ENCODE measurements at places on chromosomes 3 and 15.

DNA sequence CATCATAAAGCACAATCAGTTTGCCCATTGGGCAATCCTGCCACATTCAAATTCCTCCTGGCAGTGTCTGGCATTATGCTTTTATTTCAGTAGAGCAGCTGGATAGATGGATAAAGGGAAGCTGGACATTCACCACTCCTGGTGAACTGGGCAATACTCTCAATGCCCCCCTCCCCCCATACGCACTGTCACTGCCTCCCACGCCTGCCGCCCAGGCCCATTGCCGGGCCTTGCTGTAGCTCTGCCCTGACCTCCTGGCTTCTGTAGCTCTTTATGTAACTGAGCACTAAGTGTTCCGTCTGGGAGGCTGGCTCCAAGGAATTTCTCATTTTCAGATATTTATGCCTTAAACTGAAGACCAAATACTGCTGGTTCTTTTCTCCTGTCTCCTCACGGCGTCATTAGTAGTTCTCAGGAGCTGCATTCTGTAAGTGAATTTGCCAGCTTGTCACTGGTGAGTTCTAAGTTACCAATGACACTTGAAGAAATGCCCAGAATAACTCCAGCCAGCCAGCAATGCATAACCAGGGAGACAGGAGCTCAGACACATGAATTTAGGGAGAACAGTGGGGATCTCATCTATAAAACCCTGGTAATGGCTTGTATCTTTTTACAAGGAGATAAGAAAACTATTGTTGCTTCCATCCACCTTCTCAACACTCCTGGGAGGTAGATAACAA lies 25.5 kb upstream of the RASGRF1 start:
- DNase-seq, result no peak

DNA sequence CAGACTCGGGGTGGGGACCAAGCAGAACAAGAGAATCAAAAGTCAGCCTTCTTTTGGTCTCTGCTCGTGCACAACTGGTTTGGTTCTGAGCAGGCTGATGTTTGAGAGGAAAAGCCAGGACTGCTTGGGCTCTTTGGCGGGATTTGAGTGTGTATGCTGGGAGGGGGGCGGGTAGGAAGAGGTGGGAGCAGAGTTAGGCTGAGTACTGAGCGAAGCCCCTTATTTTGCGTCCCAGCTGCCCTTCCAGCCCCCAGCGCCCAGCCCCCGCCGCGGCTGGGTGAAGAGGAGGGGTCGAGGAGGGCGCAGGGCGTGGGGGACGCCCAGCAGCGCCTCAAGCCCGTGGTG lies 153.5 kb upstream of the GOLIM4 start:
- no peak for DNase-seq

DNA sequence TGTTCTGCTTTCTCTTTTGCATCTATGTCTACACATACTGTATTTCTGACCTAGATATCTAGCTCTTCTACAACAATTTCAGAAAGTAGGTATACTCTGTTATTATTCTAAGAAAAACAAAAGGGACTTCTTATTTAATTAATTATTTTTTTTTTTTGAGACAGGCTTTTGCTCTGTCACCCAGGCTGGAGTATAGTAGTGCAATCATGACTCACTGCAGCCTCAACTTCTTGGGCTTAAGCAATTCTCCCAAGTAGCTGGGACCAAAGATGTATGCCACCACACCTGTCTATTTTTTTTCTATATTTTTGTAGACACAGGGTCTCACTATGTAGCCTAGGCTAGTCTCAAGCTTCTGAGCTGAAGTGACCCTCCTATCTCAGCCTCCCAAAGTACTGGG lies 130.6 kb downstream of the MBNL1 start:
- no peak for DNase-seq

- DNase-seq, result no peak
These were observed 106.8 kb upstream of the GPR149 start for GRCh38 chr3:154536751-154537150.

DNA sequence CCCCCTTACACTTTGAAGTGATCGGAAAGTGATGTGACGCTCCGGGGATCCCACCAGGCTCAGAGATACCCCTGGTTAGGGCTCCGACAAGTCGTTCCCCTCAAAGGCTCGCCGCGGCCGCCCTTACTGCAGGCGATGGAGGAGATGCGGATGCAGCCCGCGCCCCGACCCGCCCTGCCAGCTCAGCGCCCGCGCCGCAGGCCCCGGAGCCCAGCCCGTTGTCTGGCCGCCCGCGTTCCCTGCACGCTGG lies 228 bp downstream of the GLT8D1 start:
- DNase-seq, result no peak

DNA sequence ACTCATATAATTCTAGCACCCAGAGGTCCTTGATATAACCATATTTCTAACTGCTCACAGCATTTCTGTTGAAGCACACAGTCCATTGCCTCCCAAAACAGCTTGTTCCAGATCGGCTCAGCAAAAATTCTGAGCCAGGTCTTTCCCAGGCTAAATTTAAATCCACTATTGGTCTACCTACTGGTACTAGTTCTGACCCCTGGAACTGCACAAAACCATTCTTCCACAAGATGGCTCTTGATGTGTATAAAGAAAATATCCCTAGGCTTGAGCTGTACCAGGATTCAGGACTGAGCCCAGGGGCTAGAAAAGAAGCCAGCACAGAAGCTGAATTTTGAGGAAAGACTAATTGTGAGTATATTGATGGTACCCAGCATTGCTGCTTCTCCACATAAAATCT lies 75.4 kb upstream of the ABHD17C start:
- no peak for DNase-seq

- peak; percentile 63 for DNase-seq
These were observed 20.3 kb downstream of the LRCH3 start for GRCh38 chr3:197811343-197811742.

DNA sequence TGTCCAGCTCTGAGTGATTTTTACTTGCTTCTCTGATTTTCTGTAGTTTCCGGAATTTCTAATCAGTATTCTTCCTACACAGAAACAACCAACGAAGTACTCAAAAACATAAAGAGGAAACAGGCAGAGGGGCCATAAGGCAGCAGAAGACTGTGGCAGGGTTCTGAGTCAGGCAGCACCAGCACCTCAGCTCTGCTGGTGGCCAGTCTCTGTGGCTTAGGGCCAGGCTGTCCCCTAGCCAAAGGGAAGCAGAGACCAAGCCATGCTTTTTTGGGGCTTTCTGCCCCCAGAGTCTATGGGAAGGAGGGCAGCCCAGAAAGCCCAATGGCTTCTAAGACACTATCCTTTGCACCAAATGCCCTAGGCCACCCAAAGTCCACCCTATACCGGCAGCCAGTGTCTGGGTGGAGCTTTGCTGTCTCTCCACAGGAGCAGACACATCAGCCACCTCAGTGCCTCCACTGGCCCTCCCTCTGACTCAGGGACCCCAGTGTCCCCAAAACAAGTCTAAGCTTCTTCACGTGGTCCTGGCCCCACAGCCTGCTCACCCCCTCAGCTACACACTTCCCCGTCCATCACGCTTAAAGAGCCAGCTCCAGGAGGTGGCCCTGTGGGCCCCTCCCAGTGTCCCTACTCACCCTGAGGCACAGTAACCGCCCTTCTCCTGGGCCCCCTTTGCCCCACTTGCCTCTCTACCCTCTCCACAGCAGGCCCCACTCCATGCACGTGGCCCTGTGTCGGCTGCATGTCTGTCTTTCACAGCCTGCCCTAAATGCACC lies 46.2 kb downstream of the CCDC12 start:
- DNase-seq, result no peak

DNA sequence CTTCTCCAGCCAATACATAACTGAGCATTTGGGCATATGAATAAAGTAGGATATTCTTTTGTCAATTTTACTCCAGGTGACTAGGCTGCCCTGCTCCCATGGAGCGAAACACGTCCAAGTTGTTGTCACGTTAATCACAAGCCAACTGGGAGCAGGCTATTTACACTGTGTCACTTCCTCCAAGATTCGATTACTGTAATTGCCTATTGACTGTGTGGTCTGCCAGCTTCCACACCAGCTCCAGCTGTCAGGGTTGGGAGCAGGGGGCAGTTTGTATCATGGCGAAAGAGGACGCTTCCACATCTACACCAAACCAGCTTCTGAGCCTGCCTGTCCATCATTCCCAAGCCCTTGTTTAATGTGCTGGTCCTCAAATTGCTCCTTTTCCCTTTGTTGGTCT lies 89.2 kb upstream of the RORA start:
- no peak for DNase-seq

DNA sequence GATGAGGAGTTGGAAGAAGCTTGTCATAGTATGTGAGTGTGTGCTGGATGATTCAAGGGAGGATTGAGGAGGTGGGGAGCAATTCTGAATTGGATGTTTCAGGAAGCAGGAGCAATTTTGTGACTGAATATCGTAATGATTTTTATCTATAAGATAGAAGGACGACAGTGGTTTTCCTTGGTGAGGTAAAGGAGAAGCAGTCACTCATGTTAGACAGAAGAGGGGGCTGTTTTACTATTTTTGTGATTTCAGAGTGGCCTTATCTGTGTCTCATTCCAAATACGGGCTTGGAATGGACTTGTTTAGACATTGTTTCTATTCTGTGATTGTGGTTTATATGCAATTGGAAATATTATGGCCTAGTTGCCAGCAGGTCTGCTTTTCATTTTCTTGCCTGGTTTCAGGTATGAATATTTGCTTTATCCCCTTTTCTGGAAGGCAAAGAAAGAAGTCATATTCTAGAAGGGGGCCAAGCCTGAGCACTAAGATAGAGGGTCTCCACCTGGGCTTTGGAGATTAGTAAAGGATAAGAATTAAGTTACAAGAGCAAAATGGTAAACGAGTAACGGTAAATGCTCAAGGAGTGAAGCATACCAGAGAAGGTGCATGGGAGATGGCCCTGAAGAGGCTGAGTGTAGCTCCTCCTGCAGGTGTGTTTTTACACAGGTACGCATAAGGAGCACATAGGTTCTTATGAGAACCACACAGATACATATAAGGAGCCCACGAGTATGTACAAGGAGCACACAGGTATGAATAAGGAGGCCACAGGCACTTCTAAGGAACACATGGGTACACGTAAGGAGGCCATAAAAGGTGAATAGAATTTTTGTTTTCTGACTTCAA lies 124.6 kb upstream of the KCNAB1 start:
- DNase-seq, result no peak

- DNase-seq, result no peak
These were observed 5.7 kb upstream of the MAPK6 start for GRCh38 chr15:52013151-52013791.

DNA sequence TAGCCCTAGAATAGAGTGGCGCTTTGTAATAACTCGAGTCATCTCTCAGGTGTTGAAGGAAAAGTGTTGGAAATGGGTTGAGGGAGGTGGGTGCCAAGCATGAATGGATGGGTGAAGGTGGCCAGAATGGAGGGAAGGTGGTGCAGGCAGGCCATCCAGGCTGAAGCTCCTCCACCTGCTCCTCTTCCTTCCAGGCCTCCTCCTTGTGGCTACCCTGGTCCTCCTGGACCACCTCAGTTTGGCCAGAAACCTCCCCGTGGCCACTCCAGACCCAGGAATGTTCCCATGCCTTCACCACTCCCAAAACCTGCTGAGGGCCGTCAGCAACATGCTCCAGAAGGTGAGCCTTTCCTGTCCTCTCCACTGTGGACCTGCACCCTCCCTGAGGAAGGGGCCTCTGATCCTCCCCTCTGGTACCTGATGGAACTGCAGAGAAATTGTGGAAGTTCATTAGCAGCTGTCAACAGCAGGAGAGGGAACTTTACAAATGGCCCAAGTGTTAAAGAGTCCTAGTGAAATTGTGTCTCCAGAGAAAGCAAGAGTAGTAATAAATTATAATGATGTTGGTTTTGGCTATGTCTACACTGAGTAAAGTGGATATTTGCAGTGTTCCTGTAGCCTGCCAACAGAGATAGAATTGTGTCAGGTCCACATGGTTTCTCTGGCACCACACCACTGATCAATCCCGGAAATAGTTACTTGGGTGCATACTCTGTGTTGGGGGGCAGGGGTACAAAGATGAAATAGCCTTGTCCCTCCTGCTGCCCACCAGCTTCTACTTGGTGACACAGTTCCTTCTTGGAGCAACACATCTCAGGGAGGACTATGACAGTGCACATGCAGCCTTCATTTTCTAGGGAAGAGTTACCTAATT lies 1.6 kb downstream of the IL12A start:
- DNase-seq, result no peak

DNA sequence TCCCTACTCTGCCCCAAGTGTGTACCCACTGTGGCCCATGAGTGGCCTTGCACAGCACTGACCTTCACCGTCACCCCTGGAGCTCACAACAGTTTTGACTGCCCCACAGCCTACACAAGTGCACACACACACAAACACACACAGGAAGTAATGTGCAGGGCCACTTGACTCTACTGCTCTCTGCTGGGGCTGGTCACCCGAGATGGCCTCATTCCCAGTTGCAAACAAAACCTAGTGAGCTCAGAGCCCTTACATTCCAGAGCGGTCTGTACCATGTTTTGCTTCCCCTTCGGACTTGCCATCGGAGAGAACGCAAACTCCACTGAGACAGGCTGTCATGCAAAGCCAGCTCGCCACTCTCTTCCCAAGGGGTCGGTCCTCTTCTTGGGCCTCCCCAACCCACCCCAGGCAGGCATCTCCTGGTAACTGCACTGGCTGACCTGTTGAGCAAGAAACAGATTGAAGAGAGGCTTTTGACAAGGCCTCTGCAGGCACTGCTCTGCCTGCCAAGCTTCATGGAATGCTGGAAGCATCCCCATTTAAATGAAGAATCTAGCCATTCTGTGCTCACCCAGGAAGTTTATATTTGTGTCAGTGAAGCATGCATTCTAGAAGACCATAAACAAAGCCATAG lies 232.0 kb upstream of the IGF1R start:
- peak; percentile 62 for DNase-seq

GRCh38 chr15:38461066-38461833 lies 7.3 kb downstream of the FAM98B start:
- DNase-seq, result no peak

- no peak for DNase-seq
These were observed 33.5 kb downstream of the SLC9C1 start for GRCh38 chr3:112260563-112260962.

DNA sequence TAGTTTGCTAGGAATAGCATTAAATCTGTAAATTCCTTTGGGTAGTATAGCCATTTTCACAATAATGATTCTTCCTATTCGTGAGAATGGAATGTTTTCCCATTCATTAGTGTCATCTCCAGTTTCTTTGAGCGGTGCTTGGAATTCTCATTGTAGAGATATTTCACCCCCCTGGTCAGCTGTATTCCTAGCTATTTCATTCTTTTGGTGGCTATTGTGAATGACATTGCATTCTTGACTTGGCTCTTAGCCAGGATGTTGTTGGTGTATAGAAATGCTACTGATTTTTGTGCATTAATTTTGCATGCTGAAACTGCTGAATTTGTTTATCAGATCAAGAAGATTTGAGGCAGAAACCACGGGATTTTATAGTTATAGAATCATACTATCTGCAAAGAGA lies 690.5 kb upstream of the ALCAM start:
- DNase-seq, result no peak

GRCh38 chr15:43799209-43799944 lies 643 bp downstream of the SERINC4 start:
- DNase-seq, result peak; percentile 52

DNA sequence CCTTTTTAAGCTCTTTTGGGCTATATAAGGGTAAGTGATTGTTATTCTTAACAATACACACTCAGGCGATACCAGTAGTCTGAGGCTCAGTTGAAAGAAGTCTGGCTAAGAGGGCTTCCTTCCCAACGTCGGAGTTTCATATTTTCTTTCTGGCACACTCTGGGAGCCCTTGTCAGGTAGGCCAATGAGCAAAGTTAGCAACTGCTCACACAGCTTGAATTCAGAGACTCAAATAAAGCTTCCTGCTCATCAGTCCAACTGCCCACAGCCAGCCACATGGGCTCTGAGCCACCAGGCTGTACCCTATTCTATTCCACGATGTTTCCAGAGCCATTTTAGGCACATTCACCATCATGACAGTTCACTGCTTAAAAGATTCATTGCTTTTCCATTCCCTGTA lies 155.1 kb upstream of the TBL1XR1 start:
- no peak for DNase-seq

- no peak for DNase-seq
These were observed 43.1 kb upstream of the SRGAP3 start for GRCh38 chr3:9292516-9292915.
